ENCODE measurements at places on chromosomes 16 and 17.

- DNase-seq = no peak
These were observed 834 bp downstream of the MRPL12 start for GRCh38 chr17:81703747-81704654.

- no peak for DNase-seq
These were observed 103.3 kb downstream of the CA4 start for GRCh38 chr17:60253048-60253447.

DNA sequence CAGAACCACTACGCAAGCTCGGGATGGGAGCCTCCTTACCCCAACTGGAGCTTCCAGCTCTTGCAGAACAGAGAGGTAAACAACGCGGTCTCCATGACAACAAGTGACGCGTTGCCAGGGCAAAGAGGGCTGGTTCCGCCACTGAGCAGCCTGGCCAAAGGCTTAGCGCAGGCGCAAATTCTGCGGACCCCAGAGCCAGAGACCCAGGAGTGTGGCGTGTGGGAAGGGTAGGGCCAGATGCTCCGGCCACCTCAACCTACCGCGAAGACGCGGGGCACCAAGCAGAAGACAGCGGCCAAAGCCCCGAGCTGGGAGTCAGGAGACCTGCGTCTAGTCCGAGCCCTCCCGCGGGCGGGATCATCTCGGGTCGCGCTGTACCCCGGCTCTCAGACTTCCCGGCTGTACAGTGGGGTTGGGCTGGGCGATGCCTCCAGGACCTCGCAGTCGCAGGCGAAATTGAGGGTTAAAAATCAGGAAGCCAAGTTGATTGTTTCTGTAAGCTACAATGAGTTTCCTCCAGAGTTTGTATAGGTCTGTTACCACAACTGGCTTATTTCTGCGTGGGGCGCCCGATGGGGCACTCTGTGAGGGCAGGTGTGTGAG is at the start of gene TEKT1:
TEKT1 (minus strand) TSS at position 69 of the 603 bp plus-strand sequence. CDS start 1,353 bp downstream, outside the sequence.
- peak; percentile 64 for DNase-seq

DNA sequence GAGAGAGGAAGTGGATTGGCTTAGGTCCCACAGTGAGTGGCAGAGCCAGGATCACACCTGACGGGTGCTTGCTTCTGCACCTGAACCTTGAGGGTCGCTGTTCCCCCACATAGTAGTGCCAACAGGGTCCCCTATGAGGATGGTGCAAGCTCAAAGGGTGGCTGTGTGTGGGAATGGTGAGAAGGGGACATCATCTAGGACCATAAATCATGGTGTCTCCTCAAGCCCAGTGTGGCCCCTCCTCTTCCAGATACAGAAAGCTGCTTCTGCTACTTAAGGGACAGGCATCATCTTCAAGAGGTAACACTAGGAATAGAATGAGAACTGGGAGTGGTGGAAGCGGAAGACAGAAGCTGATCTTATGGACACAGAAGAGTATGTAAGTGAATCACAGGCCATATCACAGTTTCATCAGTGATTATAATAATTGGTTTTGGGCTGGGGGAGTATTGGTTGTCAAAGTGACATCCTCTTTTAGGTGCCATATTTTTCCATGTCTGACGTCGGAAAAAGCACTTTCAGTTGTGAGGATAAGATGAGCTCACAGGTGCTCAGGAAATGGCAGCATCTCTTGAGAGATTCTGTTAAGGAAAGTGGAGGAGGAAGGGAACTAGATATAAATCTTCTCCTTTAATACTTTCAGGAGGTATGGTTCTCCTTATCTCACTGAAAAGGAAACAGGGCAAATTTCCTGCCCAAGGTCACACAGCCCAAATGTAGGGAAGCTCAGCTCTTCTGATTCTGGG is 83.2 kb upstream of the HNF1B start:
- DNase-seq = no peak

GRCh38 chr17:76351526-76352071 is 2.1 kb downstream of the PRPSAP1 start:
- DNase-seq = no peak

DNA sequence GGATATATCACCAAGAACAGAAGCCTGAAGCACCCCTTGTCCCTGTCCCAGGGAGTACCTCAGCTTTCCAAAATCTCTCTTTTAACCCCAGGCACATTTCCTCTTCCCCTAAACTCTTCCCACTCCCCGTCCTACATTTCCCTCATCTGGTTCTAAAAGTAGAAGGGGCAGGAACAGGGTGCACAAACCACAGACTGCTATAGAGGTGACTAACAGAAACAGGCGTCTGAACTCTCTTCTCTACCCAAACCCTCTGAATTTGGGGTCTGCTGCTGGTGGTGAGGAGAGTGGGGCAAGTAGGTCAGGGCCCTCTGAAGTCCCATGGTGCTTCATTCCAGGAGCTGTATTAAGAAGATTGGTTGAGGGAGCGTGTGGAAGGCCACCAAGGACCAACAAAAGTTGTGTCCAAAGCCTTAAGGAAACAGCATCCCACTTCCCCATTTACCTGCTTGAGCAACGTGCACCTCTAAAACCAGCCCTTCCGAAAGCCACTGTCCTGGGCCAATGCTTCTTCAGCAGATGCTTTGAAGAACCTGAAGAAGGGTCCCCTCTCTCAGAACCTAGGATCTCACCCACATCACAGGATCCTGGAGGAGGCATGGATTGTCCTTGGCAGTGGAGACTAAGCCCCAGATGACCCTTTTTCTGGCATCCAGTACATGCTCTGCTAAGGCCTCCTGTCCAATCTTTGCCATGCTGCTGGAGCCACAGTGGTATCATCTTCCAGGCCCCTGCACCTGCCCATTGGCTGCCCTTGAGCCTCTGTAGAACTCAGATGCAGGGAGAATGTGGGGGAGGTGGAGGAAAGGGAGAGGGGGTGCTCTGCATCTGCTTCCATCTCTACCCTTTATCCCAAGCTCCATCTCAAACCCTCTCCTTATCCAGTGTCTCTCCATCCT is 5.7 kb upstream of the NR1D1 start:
- no peak for DNase-seq

GRCh38 chr17:36993227-36993626 is 44.5 kb downstream of the AATF start:
- no peak for DNase-seq

- DNase-seq = no peak
These were observed 67.5 kb downstream of the NT5M start for GRCh38 chr17:17370711-17371110.

GRCh38 chr16:87628940-87629339 is 26.6 kb downstream of the JPH3 start:
- no peak for DNase-seq

GRCh38 chr16:66649636-66650205 is 45.2 kb downstream of the CMTM3 start:
- no peak for DNase-seq

GRCh38 chr16:4911970-4912386 is 25.0 kb downstream of the PPL start:
- DNase-seq = no peak

- no peak for DNase-seq
These were observed 10.1 kb upstream of the MAP2K6 start for GRCh38 chr17:69404399-69404798.

- DNase-seq = no peak
These were observed 2.8 kb upstream of the NAT9 start for GRCh38 chr17:74778960-74779359.

- DNase-seq = no peak
These were observed 49.1 kb upstream of the CPNE2 start for GRCh38 chr16:57043248-57043647.

GRCh38 chr16:1708768-1709180 is 2.8 kb downstream of the MAPK8IP3 start:
- DNase-seq = no peak

GRCh38 chr16:85651629-85652430 is 36.9 kb downstream of the GINS2 start:
- no peak for DNase-seq

All from stromal cell of bone marrow (primary cell).